Activated T-cell treated with anti-CD3 and anti-CD28 coated beads, Interleukin-2, amount 50 U/mL, for 4 hours (primary cell): ENCODE measurements at places on chromosomes 7 and 10.

DNA sequence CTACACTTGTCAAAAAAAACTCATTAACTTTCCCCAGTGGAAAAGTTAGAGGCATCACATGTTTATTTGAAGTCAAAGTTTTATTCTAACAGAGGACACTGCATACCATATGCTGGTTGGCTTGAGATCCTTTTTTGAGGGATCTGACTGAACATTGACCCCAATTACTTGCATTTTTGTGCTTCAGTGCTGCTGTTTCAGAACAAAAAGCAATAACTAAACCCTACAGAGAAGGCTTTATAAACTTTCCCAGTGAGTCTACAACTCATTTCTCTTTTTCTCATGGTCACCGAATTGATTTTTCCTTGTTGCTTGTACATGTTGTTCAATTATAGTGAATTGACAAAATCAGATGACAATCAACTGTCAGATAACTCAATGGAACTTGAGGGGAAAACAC is 69.3 kb upstream of the PHYHIPL start:
- DNase-seq = no peak

DNA sequence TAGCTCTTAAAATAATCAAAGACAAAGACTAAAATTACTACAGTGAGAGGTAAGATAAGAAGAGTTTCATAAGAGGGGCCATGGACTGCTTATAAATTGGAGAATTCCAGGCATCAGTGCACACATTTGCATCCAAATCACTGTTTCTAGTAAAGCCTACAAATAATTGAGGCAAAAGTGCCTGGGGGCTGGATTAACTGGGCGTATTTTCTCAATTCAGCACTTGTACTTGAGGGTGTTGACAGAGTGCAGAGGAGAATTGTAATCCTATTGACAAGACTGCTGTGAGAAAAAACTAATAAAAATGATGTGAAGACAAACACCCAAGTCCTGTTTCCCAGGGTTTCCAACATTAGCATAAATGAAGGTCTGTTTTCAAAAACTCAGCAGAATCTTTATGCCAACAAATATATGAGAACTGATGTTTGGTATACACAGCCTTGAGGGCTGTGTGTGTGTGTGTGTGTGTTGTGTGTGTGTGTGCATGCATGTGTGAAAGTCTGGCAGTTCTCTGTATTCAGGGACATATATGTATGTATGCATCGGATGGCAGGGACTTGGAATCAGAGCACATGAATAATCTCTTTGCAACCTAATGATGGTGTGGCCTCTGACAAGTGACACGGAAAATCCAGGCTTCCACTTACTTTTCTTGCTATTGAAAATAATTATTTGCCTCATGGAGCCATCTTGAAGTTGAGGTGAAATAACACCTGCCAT is 182.1 kb upstream of the CDC14C start:
- DNase-seq = no peak

- no peak for DNase-seq
Observed at GRCh38 chr10:36559412-36560400, 565.7 kb upstream of the ANKRD30A start.

GRCh38 chr10:93859049-93859655 is 34.6 kb upstream of the SLC35G1 start:
- DNase-seq = no peak

DNA sequence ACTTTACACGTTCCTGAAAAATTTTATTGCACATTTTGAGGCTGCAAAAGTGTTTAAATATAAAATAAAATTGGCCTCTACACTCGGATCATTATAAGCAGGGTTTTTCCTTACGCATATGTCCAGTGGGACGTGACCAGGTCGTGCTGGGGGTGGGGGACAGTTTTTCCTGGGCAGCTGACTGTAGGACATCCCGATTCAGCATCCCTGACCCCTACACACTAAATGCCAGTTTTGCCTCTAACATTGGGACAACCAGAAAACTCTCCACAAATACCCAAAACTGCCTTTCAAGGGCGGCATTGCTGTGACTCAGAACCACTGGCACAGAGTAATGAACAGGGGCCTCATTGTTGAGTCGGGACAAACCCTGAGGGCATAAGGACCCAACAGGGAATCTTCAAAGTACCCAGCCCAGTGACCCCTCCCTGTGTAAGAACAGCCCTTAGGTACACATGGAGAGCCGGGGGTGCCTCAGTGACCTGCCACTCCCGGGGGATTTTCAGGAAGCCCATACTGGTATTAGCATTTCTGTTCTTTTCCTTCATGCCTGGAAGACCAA is 170.6 kb downstream of the ARHGAP21 start:
- no peak for DNase-seq

DNA sequence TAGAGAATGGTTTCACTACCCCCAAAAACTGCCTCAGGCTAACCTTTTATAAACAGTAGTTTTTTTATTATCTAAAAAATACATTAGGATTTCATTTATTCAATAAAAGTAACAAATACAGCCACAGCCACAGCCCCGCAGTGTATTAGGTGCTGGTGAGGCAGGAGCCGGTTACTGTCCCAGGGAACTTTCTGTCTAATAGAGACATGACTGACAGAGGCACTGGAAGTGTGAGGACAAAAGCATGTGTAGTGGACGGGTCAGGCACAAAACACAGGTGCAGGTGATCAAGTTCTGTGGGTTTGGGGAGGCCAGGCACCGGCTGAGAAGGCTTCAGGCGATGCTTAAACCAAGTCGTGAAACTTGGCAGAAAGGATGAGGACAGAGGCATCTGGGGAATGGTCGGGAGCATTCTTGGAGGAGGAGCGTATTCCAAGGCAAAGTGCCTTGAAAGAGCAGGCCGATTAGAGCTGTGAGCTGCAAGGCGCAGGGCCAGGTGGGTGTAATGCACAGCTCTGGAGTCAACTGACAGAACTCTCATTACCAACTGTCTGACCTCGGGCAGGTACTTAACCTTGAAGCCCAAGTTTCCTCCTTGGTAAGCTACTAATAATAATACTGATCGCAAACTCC is 138.2 kb downstream of the USP6NL start:
- DNase-seq = no peak

DNA sequence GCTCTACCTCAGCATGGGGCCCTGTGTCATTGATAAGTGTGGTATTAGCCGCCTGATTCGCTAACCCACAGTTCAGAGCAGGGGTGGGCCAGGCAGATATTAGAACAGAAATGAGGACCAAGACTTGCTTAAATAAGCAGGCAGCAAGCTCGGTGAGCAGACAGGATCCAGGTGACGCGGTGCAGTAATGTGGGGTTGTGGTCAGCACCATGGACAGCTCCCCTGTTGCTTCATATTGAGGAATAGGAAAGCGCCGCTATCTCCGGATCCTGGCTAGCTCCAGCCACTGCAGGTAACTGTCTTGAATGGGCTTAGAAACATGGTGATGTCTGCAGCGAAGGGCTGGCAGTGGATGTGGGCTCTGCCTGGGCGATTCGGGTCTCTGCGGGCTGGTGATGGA is 51.3 kb upstream of the GPR26 start:
- DNase-seq = peak; percentile 9

DNA sequence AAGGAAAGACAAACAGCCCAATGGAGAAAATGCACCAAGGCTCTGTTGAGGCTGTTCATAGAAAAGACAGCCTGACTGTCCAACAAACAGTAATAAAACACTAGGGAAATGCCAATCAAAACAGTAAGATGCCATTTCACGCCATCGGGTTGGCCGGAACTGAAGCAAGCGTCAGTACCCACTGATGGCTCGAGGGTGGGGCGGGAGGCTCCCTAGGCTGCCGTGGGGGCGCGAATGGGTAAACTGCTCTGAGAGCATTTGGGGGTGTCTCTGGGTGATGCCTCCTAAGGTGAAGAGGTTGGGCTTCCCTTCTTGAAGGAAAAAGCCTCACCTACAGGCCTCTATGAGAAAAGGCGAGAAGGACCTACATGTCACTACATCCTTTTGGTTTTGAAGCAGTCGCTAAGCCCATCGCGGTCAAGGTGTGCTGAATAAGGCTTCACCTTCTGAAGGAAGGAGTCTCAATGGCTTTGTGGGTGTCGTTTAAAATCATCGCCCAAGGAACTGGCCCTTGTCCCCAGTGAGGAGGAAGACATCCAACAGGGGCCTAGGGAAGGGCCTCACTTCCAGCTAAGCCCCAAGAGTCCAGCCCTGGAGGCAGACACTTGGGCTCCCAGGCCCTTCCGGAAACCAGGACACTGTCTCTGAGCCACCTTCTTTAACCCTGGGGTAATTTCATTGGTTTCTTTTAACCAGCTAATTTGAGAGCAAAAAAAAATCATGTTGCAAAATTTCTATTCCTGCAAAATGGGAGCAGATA is 98.5 kb upstream of the PPP2R2D start:
- no peak for DNase-seq

GRCh38 chr7:123154231-123154860 is 45.4 kb downstream of the SLC13A1 start:
- DNase-seq = no peak

GRCh38 chr10:84329196-84329611 is 815 bp downstream of the CCSER2 start:
- peak; percentile 34 for DNase-seq

DNA sequence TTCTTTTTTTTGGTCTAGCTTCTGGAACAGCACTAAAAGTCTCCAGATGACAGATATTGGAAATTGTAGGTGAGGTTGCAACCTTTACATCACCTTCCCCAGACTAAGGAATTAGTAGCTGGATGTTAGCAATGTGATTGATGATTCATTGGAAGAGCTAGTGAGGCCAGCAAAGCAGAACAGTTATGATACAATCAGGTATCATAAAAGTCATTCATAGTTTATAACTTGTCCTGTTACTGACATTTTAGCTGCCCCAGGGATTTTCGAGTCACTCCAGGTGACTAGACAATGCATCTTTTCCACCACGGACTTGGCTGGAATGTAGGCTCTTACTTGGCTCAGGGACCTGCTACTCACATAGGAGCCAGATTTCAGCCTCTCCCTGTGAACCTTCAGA is 15.9 kb upstream of the TCF7L2 start:
- DNase-seq = no peak

DNA sequence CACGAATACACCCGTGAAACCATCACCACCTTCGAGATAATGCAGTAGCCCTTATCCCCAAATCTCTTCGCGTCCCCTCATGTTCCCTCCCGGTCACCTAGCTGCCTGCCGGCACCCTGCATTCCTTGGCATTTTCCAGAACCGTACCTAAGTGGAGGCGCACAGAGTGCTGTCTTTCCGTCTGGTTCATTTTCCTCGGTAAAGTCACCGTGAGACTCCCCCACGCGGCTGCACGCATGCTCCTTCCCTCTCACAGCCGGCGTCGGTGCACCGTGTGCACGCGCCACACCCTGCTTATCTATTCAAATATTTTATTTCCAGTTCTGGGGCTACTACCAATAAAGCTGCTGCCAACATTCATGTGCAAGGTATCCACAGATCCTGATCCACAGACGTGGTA is 65.5 kb upstream of the NKX6-2 start:
- no peak for DNase-seq

DNA sequence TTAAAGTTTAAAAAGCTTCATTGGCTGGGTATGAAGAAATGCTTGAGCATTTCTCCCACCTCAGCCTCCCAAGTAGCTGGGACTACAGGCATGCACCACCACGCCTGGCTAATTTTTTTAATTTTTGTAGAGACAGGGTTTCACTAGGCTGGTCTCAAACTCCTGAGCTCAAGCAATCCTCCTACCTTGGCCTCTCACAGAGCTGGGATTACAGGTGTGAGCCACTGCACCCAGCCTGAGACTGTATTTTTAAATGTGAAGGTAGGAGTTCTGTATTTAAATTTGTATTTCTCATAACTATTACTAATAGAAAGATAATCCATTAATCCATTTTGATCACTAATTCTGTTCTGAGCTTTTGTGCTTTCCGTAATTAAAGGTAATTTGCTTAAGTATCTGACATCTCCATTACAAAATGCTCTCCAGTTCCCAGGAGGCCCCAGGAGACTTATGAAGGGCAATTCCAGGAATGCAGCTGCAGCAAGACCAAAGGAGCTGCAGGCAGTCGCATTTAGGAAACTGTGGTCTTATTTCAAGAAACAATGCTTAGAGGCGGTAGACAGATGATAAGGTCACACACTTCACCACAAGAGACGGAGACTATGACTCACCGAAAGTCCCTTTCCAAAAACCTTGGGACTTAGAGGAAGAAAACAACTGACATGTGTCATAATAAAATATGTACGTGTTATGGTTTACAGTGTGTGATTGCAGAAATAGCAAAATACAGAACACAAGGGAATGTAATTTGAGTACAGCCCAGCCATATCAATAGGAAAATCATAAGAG is 23.3 kb downstream of the YAE1 start:
- DNase-seq = peak; percentile 53

DNA sequence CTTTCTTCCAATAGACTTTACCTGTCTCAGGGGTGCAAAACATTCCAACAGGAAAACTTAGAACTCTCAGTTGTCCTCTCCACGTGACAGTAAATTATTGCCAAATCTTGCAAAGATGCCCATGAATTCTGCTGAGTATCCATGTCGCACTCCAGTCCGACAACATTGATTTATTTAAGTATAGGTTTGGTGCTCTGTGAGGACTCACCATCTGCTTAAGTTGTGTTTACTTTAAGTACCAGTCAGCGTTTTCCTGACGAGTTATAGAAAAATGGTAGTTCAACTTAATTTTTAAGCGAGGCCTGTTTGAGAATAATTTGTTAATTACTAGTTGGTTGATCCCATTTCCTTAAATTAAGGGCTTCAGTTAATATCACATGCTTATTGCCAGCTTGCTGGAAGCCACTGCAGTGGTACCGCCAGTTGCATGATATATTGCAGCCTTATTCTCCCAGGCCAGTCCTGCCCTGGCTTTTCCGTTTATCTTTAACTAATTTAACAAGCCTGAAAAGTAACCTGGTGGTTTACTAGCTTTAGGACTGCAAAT is 27.8 kb downstream of the CREB5 start:
- DNase-seq = no peak

- DNase-seq = no peak
Observed at GRCh38 chr7:118153551-118154177, 30.3 kb upstream of the LSM8 start.

DNA sequence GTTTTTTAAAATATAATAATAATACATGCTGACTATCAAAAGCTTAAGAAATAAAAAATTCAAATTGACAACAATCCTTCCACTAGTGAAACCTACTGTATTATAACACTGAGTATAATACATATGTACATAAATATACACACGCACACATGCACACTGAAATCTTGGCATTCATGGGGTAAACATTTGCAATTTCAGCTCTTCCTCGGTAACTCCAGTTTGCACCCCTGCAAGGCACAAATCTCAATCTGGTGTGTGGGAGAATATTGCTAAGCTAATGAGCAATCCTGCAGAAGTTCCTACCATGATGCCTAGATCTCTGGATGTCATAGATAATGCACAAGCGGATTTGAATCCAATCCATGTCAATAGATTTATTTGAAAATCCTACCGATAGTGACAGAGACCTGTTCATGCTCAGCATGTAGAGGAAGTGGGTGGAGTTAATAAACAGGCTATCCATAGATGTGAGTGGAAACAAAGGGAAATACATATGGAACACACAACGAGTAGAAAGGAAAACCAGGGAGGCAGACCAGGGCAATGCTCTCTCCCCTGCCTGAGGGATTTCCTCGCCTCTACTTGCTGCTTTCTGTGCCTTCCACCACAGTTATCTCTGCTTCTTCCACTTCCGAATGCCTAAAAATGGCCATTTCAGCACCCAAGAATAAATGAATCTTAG is 38.1 kb upstream of the LANCL2 start:
- no peak for DNase-seq

GRCh38 chr10:78044699-78045098 is 11.0 kb downstream of the RPS24 start:
- no peak for DNase-seq

GRCh38 chr7:136293272-136293671 is 316.1 kb upstream of the MTPN start:
- no peak for DNase-seq

- no peak for DNase-seq
Observed at GRCh38 chr7:1670894-1671593, 967 bp downstream of the ELFN1 start.

- DNase-seq = no peak
Observed at GRCh38 chr7:13829914-13830900, 159.3 kb downstream of the ETV1 start.
